ENCODE measurements at places on chromosomes 7 and 10.

- DNase-seq = no peak
Measured at GRCh38 chr10:77032188-77032570, 605.4 kb downstream of the KCNMA1 start.

DNA sequence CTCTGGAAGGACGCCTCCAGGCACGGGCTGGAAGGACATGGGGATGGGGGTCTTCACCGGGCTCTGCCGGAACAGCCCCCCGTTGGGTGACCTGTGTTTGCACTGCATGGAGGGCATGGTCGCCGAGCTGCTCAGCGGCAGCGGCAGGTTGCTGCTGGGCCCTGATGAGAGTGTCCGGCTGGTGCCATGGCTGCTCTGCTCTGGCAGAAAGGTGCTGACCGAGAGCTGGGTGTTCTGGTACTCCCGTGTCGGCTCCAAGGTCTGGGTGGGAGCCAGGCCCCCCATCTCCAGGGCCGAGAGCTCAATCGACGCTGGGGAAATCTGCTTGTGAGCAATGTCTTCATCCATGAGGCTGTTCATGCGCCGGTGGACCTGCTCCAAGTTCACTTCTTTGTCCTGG is 764.3 kb downstream of the GRID1 start:
- no peak for DNase-seq

GRCh38 chr10:87654212-87654611 is 5.5 kb upstream of the PAPSS2 start:
- DNase-seq = no peak

- DNase-seq = no peak
Measured at GRCh38 chr7:151844071-151844824, 32.7 kb downstream of the PRKAG2 start.

- no peak for DNase-seq
Measured at GRCh38 chr7:97732565-97733275, 834 bp downstream of the TAC1 start.

- DNase-seq = no peak
Measured at GRCh38 chr7:130966246-130967009, 232.4 kb upstream of the KLF14 start.

GRCh38 chr10:124534826-124535601 is 73.4 kb downstream of the LHPP start:
- DNase-seq = no peak

DNA sequence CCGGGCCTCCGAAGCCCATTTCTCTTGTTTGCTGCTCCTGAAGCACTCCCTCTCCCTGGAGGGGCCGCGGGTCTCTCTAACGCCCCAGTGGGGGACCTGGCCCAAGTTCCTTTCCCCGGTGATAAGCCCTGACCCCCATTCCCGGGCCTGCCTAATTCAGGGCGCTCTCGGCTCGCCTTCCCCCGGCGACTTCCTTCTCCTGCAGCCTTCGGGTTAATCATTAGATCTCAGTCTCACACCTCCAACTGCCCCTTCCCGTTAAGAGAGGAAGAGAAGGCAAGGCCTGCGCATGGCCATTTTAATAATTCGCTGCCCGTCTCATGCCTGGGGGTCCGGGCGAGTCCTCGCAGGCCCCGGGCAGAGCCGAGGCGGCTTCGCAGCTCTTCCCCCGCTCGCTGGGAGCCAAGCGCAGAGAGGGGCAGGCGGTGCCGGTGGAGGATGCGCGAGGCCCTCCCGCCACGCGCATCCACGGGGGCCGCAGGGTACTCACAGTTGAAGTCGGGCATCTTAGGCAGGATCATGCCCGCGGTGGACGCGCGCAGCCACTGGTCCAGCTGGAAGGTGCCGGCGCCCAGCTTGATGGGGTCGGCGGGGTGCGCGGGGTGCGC is 1.2 kb downstream of the MNX1 start:
- DNase-seq = no peak

DNA sequence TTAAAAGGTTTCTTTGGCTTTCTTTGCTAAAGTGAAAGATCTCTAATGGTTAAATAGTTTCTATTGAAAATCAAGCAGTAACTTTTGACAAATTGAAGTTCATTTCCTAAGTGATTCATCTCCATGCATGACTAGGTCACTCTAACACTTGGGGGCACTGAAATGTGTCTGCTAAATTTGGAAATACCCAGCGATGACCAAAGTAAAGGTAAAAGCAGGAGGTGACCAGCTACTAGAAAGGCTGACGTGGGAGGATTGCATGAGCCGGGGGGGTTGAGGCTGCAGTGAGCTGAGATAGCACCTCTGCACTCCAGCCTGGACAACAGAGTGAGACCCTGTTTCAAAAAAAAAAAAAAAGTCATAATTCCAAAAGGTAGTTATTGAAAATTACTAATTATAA is 111.8 kb upstream of the GPR141 start:
- DNase-seq = no peak

DNA sequence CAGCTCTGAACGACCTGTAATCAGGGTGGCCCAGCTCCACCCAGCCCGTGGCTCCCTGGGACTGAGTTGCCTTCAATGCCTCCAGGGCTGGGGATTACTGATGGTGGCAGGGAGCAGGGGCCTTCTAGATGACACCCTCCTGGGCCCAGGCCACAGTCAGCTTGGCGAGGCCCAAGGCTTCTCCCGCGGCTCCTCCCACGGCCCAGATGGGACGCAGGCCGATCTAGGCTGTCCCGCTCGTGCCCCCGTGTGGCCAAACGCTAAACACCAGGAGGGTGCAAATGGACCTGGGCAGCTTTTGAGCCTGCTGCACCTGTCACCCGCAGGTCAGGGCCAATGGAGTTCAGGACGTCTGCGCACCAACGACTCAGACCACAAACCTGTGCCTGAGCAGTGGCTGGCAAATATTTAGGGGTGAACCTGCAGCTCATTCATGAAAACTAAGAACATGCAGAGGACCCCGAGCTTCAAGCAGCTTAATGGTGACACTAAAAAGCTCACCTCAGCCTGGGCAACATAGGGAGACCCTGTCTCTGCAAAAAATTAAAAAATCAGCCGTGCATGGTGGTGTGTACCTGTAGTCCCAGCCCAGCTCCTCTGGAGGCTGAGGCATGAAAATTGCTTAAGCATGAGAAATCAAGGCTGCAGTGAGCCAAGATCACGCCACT is 43.2 kb downstream of the ASB13 start:
- DNase-seq = peak; percentile 63

DNA sequence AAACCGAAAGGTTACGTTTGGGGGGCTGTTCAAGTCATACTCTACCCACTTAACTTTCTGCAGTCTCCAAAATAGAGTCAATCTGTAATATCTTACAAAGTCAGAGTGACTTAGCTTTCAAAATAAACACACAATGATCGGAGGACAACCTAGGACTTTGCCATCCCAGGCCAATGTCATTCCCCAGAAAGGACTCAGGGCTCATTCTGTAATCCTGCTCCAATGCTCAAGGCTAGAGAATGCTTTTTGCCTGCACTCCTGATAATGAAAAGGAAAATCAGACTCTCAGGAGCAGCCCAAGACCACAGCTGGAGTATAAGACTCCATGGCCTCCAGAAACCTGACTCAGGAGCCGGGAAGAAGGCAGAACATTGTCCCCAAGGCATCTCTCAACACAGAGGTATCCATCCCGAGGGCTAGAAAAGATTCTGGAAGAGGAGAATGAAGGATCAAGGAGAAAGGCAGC is 28.5 kb upstream of the ASCC1 start:
- DNase-seq = no peak

- no peak for DNase-seq
Measured at GRCh38 chr10:89966211-89966610, 264.8 kb downstream of the KIF20B start.

GRCh38 chr10:122083478-122084025 is 94.6 kb downstream of the TACC2 start:
- no peak for DNase-seq

- no peak for DNase-seq
Measured at GRCh38 chr7:77484785-77485184, 52.3 kb upstream of the PTPN12 start.

DNA sequence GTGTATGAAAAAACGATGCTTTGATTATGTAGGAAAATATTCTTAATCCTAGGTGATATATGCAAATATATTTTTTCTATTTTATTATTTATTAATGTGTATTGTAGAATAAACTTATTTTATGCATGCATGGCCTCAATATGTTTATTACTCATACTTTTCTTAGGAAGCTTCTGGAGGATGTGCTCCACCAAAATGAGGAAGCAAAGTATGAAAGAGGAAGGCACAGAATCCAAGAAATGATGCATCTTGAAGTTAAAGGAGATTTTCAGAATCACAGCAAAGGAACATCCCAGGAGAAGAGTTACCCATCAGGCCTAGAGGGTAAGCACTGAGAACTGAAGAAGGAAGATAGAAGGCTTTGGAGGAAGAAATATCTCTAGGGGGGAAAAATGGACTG is 35.0 kb upstream of the MRPS16 start:
- DNase-seq = no peak

DNA sequence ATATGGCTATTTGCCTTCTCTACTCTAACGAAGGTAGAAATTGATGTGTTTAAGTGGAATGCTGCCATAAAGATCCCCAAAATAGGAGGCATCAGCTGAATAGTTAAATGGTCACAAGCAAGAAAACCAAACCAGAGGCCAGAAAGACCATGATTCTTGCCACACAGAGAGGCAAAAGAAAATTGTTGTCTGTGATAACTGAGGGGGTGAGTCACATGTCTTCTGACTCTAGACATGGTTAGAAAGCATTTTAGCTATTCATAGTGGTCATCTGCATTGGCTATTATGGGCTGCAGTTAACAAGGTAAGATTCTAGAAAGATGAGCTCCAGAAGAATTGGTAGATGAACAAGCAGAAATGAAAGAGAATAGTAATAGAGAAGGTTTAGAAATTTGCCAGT is 361.4 kb upstream of the NPSR1 start:
- DNase-seq = no peak

DNA sequence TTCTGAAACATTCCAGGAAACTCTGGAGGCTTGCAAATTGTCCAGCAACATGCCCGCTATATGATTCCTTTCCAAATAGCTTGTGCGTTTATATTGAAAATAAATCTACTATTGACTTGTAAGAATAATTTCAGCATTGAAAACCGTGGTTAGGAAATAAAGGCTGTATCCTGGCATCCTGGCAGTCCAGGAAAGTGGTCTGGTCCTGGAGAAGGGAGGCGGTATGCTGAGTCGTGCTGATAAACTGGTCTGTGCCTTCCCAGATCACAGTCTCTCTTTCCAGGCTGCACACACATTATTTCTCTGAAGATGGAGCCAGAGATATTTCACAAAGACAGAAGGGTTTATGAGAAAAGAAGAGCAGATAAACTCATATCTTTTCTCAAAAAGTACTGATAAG is 350.1 kb upstream of the COBL start:
- no peak for DNase-seq

DNA sequence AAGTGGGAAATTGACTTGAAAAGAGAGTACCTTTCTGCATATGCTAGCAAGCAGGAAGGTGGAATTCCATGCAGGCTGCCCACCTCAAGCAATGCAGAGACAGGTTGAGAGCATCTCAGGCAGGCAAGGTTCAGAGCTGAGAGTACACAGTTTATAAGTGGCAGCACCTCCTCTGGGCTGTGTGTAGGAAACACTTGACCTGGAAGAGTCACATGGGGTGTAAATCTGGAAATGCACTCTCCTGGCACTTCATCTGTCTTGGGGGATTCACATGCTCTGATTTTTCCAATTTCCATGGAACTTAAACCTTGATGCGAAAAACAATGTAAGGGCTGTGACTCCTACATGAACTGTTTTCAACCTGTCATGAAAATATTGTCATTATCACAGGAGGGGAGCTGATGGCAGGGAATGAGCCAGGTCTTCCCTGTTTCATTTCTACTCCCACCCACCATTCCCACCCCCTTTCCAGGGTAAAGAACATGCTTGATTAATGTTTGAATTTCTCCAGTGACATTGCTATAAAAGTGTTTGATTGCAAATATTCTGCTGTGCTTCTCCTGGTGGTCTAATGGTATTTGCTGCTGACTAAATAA is 328.3 kb downstream of the BICC1 start:
- no peak for DNase-seq

GRCh38 chr7:390761-391410 is 100.9 kb downstream of the FOXL3 start:
- no peak for DNase-seq

GRCh38 chr10:81306971-81307782 is 567.8 kb upstream of the NRG3 start:
- DNase-seq = no peak

DNA sequence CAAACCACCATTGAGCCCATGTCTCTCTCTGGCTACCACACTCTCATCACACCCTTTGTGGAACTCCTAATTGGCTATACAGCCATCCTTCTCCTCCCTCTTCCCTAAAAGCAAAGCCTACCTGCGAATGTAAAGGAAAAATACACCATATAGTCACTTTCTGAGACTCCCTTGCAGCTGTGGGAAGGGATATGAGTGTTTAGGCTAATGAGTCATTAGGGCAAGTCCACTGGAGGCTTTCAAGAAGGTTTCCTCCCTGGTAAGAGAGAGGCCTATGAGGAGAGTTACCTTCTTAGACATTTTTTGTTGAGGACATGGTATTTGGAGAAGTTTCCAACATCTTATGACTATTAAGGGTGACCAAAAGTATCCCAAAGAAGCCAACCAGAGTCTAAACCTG is 4.1 kb upstream of the TMEM243 start:
- DNase-seq = peak; percentile 36

GRCh38 chr7:22109761-22110160 is 164.1 kb upstream of the CDCA7L start:
- DNase-seq = no peak

DNA sequence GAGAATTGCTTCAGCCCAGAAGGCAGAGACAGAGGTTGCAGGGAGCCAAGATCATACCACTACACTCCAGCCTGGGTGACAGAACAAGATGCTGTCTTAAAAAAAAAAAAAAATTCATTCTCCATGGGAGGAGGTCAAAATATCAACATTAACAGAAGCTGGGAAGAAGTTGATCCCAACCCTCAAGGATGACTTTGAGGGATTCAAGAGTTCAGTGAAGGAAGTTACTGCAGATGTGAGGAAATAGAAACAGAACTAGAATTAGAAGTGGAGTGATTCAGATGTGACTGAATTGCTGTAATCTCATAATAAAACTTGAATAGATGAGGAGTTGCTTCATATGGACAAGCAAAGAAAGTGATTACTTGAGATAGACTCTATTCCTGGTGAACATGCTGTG is 19.7 kb upstream of the RPEL1 start:
- no peak for DNase-seq

DNA sequence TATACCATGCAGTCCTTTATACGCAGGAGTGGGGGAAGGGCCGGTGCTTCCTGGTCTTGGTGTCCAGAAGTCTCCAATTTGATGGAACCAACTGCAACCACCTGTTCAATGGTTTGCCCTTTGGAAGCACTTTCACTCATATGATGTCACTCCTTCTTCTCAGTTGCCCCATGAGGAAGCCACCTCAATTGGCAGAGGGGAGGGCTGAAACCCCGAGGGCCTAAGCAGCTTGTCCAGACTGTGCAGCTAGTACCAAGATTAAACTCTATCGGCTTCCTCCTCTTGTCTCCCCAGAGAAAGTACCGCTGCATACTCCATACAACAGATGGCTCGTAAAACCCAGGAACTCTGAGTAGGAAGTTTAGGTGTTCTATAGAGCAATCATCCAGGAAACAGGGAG is 789.4 kb downstream of the TYW1 start:
- no peak for DNase-seq
